ENCODE measurements at places on chromosomes 13 and 19. TPM values are rescaled to one million over a fixed set of nuclear protein-coding genes. Genes with fewer than 3 reads are reported as not detected.

TLE6 gene
- 0.11 TPM for total RNA-seq

URAD gene
- total RNA-seq: not detected

SPACA4 gene
- not detected for total RNA-seq

TDRD12 gene
- not detected for total RNA-seq

KISS1R gene
- total RNA-seq: not detected

FXYD3 gene
- total RNA-seq: not detected

OVOL3 gene
- total RNA-seq: not detected

- no peak for DNase-seq
Measured at GRCh38 chr13:104980586-104980985, 1554.9 kb downstream of the EFNB2 start.

DNA sequence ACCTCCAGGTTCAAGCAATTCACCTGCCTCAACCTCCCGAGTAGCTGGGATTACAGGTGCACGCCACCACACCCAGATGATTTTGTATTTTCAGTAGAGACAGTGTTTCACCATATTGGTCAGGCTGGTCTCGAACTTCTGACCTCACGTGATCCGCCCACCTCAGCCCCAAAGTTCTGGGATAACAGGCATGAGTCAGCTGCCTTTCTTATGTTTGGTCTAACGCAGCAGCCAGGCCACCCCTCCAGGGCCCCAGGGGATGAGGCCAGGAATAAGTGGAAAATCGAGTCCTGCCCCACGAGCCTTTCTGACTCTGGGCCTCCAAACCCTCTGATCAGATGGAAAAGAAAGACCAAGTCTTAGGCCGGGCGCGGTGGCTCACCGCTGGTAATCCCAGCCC lies 44.5 kb downstream of the CERS4 start:
- no peak for DNase-seq

GRCh38 chr19:49326165-49326704 lies 1.2 kb upstream of the SLC6A16 start:
- no peak for DNase-seq

DNA sequence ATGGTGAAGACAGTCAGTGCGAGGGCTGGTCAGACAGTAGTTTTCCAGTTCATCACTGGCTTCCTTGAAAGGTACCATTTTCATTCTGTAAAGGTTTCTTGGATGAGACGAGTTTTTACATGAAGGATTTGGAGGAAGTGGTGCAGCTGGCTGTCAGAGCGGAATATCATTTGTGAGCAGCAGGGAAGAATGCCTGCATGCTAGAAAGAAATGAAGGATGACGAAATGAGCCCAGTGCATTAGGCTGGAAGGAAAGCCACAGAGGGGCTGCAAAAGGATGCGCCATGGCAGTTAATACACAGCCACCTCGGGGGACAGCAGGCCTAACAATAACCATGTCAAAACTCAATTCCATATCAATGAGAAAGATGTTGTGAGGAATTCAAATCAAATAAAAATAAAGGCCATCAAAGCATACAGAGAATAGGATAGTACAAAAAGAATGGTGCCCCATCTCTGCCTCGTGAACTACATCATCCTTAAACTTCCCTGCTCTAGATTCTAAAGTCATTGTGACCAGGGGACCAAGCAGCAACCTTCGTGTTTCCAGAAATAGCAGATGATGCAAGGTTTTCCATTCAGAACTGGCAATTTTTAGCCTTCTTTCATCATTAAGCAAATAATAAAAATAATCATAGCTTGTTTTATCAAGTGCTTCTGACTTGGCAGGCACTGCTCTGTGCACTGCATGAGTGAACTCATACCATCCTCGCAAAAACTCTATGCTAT lies 504.2 kb downstream of the RFC3 start:
- DNase-seq: no peak

DNA sequence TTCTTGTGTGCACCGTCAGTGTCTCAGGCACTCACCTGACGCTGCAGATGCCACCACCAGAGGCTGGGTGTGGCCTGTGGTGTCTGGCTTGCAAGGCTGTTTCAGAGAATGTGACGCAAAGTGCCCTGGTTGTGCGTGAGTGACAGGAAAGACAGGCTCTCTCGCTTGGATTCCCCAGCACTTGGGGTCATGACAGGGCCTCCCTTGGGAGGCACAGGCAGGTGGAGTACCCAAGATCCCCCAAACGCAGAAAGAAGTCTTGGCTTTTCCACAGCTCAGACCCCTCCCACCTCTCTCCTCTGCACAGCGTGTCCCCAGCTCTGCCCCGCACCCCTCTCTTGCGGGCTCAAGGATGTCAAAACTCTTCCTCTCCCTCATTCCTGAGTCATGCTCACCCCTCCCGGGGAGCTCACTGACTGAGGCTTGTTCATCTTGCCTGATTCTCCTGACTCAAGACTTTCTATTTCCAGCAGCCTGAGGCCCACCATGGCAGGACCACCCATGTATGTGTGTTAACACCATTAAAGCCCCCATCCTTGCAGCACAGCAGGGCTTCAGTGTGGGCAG lies 21.0 kb downstream of the DHX34 start:
- DNase-seq: peak; percentile 48

DNA sequence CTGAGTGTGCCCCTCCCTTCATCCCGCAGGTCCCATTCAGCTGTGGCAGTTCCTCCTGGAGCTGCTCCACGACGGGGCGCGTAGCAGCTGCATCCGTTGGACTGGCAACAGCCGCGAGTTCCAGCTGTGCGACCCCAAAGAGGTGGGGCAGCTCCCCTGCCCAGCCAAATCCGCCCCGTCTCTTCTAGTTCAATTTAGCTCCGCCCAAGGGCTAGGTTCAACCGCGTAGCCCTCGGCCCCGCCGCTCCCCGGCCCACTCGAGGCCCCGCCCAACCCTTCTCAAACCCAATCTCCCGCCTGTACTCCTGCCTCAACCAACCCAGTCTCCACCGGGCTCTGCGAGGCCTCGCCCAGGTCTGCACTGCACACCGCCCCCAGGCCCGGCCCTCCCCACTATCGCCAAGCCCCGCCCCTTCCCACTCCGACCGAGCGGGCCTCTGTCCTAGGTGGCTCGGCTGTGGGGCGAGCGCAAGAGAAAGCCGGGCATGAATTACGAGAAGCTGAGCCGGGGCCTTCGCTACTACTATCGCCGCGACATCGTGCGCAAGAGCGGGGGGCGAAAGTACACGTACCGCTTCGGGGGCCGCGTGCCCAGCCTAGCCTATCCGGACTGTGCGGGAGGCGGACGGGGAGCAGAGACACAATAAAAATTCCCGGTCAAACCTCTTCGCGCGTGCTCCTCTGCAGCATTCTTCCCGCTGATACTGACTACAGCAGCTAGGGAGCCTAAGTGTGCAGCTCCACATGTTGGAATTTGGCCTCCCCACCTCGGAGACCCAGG lies 2.9 kb downstream of the ETV2 start:
- DNase-seq: peak; percentile 84

- no peak for DNase-seq
Measured at GRCh38 chr19:4445963-4446703, 11.5 kb downstream of the UBXN6 start.

- DNase-seq: no peak
Measured at GRCh38 chr13:25675060-25675459, 303.3 kb downstream of the ATP8A2 start.

- DNase-seq: no peak
Measured at GRCh38 chr19:36152352-36153091, at the start of gene COX7A1. Gene COX7A1, minus strand, starts transcription at chr19:36152447. Its CDS starts 40 bp downstream, at chr19:36152407.

GRCh38 chr13:110576736-110577476 lies 15.4 kb upstream of the RAB20 start:
- no peak for DNase-seq

GRCh38 chr13:27120011-27120410 lies 51.6 kb downstream of the USP12 start:
- no peak for DNase-seq

- peak; percentile 84 for DNase-seq
Measured at GRCh38 chr19:6092329-6093286, 17.7 kb downstream of the RFX2 start.

- no peak for DNase-seq
Measured at GRCh38 chr19:40320558-40320935, 27.6 kb downstream of the C19orf47 start.

DNA sequence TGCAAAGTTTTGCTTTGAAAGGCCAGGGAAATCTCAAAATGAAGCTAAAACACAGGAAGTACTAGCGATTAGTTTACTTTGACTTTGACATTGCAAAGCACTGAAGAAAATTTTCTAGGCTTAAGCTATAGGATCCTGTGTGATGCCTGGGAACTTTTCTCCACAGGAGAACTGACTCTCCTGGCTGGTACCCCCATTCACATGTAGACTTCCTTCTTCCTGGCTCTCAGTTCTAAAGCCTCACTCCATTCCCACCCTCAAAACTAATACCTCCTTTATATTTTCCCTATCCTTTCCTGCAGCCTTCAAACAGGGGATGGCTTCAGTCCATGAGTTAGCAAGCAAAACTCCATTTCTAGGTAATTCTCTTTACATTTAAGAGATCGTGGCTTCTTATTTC lies 189.5 kb downstream of the SLITRK1 start:
- DNase-seq: no peak

DNA sequence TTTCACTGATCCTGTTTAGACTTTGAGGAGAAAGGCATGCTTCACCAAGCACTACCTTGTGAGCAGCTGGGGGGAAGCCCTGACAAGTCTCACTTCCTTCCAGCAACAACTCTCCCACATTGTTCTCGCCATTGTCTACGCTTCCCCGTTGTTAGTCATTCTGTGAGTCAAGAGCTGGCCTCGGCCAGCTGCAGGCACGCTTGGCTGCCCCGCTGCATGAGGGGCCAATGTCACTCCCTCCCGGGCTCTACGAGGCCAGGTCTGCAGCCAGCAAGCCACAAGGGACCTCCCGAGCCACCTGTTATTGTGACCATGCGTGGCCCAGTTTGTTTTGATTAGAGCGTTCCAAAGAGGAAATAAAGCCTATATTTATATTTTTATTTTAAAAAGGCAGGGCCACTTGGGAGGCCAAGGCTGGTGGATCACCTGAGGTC lies 220.9 kb downstream of the FOXO1 start:
- DNase-seq: peak; percentile 96

- no peak for DNase-seq
Measured at GRCh38 chr13:94286581-94286980, 192.9 kb downstream of the DCT start.

DNA sequence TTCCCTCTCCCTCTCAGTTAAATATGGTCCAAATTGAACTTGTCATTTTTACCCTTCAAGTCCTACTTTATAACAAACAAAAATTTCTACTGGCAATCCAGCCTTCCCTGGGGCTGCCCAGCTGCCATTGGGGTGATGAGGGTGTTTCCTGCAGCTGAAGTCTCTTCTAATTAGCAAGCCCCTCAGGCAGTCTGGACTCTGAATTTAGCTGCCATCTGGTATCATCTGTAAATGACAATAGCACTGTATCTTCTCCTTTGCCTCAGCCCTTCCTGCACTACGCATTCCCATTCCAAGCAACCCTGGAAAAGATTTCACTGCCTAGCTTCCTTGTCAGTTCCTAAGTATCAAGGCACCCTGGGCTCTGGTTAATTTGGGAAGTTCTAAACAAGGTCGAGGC lies 331.1 kb upstream of the KLF12 start:
- no peak for DNase-seq

DNA sequence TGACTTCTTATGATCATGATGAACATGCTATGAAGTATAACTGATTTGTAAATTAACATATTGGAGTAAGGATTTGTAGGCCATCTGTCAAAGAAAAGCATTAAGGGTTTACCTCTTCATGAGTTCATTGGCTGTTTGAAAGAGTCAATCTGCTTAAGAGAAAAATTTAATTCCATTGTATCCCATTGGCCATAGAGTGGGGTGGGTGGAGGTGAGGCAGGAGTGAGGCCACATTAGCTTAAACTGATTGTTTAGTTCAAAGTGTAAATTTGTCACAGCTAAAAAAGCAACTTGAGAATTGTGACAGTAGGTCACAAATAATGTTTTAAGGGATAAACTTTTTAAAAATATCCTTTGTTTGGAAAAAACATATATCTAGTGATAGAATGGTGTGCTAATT lies 11.4 kb downstream of the GPR180 start:
- no peak for DNase-seq

- peak; percentile 30 for DNase-seq
Measured at GRCh38 chr19:43755256-43755801, 567 bp upstream of the SMG9 start.

DNA sequence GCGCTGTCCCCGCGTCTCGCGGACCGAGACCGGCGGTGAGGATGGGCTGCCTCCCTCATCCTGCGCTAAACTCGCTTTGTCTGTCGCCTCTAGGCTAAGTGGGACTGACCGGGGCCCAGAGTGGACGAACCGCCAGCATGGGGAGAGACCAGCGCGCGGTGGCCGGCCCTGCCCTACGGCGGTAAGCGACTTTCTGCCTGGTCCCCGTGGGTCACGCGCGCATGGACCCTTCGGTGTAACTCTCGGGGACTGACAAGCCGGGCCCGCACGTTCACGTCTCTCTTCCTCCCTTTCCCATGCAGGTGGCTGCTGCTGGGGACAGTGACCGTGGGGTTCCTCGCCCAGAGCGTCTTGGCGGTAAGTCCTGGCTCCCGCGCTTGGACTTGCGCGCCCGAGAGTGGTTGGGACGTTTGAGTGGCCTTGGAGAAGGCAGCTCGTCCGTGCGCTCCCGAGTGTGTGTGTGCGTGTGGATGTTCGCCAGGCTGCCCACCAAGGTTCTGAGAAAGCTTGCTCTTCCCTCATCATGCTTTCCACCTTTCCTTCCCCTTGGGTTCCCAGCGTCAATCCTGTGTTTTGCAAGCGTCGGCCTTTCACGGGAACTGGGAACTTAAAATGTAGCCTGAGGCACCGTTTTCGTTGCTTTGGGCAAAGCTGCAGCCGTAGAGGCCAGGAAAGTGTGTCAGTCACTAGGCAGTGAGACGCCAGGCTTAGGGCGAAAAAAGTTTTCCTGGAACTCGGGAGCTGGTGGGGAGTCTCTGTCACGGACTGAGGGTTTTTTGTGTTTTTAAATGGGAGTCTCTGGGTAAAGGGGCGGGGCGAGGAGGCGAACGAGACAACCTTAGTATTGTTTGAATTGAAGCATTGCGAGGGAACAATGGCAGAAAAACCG lies 927 bp downstream of the COL4A2 start:
- peak; percentile 59 for DNase-seq

GRCh38 chr13:111314852-111315251 lies 5.6 kb upstream of the TEX29 start:
- no peak for DNase-seq

GRCh38 chr13:108218044-108218974 lies at the start of gene ABHD13:
Gene ABHD13, plus strand, starts transcription at chr13:108218392. Its CDS starts 10,827 bp downstream, at chr13:108229219.
- peak; percentile 75 for DNase-seq

GRCh38 chr19:5186293-5187050 lies 154.1 kb downstream of the PTPRS start:
- peak; percentile 72 for DNase-seq

DNA sequence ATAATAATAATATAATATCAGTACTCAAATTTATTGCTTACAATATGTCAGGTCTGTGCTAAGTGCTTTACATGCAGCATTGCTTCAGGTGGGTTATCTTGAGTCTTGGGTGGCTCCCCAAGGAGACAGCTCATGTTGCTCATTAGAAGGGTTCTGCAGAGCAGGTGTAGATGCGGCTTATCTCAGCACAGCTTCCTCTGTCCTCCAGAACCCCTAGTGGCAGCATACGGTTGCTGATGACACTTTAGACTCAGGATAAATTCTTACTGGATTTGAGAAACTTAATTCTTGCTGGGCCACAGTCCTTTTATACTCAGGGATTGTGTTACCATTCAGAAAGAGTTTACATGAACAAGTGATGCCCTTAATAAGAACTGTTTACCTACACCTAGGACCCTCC lies 8.9 kb downstream of the COG3 start:
- DNase-seq: no peak
